ENCODE measurements at places on chromosomes 3 and 15. TPM values are rescaled to one million over a fixed set of nuclear protein-coding genes. Genes with fewer than 3 reads are reported as not detected.

SEMA5B gene
- total RNA-seq = 2.4 TPM

CPLX3 gene
- total RNA-seq = 11.0 TPM

DNA sequence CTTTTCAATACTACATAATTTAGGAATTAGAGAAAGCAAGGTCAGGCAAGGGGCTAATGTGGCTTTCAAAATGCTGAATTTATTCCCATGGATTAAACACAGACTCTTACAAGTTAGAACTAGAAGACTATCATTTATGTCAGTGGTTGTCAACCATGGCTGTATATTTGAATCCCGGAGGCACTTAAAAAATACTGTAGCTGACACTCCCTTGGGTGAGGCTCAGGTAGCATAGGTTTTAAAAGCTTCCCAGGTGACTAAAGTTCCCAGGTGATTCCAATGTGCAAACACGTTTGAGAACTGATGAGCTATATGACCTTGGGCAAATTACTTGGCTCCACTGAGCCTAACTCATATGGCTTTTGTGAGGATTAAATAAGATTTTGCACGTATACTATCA lies 29.6 kb downstream of the AAGAB start:
- DNase-seq = no peak

DNA sequence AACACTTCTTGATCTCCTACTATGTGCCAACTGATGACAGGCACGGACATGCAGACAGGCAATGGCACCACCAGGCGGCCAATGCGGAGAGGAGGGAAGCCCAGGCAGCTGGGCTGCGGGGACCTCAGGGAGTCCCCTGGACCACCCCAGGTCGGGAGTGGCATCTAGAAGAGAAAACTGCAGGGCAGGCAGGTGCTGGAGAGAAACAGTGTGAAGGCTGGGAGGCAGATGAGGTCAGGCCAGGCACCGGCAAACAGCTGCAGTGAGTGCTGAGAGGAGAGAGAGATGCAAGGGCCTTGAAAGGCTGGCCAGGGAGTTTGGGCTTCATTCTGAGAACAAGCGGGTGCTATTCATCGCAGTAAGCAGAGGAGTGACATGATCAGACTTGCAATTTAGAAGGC lies 29.1 kb downstream of the SLC6A1 start:
- no peak for DNase-seq
